Skin of body (tissue), 3 donors: ENCODE measurements at places on chromosomes 13 and 19. TPM values are rescaled to one million over a fixed set of nuclear protein-coding genes. Genes with fewer than 3 reads are reported as not detected.
A peak's percentile ranks its signal among the peaks of the same experiment; 100 is the strongest.

GRCh38 chr19:13181747-13182388 lies 31.7 kb downstream of the IER2 start:
- DNase-seq, result peak; percentile 33

The PCDH8 gene
- 2.7 TPM for total RNA-seq

DNA sequence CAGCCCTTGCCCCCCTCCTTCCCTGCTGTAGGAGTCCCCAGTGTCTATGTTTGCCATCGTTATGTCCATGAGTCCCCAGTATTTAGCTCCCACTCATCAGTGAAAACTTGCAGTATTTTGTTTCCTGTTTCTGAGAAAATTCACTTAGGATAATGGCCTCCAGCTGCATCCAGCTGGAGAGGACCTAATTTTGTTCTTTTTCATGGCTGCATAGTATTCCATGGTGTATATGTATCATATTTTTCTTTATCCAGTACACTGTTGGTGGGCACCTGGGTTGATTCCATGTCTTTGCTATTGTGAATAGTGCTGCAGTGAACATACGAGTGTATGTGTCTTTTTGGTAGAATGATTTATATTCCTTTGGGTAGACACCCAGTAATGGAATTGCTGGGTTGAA lies 18.0 kb upstream of the POP4 start:
- DNase-seq, result no peak

The AMER2 gene
- 0.49 TPM for total RNA-seq

DNA sequence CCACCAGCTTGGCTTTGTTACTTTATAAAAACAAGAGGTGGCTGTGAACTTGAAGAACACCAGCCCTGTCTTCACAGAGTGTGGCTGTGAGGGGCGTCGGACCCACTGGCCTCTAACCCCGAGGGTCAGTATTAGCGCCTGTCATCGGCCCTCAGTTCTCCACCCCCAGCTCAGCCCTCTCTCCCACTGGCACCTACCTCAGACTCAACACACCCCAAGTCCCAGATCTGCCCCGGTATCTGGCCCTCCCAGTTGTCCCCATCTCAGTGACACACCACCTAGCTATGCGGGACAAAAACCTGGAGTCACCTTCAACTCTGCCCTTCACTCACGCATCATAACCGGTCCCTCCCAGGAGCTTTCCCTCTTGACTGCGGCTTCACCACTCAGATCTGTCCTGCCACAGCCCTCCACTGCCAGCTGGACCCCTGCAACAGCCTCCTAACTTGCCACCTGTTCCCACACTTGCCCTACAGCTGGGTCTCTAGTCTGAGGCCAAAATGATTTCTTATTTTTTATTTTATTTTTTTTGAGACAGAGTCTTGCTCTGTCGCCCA lies 45.4 kb downstream of the PEPD start:
- no peak for DNase-seq

The STAP2 gene
- total RNA-seq, result 25.5 TPM

The AKAP8 gene
- total RNA-seq, result 12.8 TPM

The IGSF23 gene
- not detected for total RNA-seq

The BCL3 gene
- 4.6 TPM for total RNA-seq

DNA sequence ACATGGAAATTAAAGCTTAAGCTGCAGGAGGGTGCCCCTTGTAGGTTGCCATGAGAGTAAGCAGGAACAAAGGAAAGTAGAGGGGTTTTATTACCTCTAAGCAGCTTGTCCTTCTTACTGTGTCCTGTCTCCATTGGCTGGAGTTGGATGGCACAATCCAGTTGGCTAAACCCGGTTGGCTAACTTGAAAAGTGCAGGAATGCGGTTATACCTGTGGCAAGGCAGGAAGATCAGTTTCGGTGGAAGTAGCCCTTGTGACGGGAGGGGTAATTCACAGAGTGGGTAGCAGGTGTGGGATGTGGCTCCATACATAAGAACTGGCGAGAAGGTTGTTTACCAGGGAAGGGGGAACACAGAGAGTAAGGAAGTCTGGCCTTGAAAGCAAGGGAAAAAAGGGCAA lies 3.2 kb downstream of the ZNF726 start:
- DNase-seq, result no peak

GRCh38 chr13:111317571-111318345 lies 2.7 kb upstream of the TEX29 start:
- no peak for DNase-seq

The GFY gene
- not detected for total RNA-seq

The ZNF284 gene
- total RNA-seq, result 3.7 TPM

GRCh38 chr13:110302997-110303396 lies 4.0 kb downstream of the COL4A1 start:
- DNase-seq, result no peak

DNA sequence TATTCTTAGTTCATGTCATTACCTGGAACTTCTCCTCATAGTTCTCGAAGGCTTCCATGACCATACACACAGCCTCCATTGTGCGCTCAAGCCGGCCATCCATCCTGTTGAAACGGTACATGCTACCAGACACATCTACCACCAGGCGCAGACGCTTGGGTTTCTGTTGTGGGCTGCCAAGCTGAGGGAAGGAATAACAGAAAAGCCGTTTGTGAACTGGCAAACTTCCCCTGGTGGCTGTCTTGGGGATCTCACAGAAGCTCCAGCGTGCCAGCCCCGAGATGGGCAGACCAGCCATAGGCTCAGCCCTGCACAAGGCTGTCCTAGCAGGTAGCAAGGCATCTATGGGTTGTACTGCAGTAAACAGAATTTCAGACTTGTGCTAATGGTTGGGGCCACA lies 130.1 kb downstream of the RGCC start:
- no peak for DNase-seq

The EFNB2 gene
- total RNA-seq, result 37.3 TPM

DNA sequence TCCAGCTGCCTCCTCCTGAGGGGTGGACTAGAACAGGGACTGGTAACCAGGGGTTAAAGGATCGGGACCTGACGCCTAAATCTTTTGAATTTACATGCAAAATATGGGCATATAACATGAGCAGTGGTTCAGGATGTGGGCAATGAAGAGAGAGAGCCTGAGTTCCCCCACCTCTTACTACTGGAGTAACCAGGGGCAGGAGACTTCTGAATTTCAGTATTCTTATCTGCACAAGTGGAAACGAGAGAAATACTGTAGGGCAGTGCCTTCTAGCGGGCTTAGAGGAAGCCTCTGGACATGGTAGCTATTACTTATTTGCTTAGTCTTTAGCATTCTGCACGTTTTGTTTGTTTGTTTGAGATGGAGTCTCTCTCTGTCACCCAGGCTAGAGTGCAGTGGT lies 26.3 kb downstream of the BCAT2 start:
- no peak for DNase-seq

- no peak for DNase-seq
Measured at GRCh38 chr19:7603919-7604318, 8.3 kb downstream of the CAMSAP3 start.

GRCh38 chr13:71864986-71865873 lies 1.8 kb downstream of the DACH1 start:
- DNase-seq, result no peak

DNA sequence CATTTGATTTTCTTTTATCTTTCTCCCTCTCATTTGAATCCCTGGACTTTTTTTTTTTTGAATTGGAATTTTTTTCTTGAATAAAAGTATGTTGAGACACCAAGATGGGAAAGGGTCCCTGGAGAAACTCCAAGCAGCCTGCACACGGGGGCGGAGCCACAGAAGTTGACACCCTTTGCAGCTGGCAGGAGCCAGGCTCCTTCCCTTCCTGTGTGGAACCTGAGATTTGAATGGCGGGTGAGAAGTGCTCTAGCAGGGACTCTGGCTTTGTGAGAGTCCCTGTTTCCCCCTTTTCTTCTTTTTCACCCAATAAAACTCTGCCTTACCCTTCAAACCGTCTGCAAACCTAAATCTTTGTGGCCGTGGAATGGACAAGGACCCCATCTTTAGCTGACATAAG lies 1381.0 kb upstream of the MIR17HG start:
- no peak for DNase-seq

DNA sequence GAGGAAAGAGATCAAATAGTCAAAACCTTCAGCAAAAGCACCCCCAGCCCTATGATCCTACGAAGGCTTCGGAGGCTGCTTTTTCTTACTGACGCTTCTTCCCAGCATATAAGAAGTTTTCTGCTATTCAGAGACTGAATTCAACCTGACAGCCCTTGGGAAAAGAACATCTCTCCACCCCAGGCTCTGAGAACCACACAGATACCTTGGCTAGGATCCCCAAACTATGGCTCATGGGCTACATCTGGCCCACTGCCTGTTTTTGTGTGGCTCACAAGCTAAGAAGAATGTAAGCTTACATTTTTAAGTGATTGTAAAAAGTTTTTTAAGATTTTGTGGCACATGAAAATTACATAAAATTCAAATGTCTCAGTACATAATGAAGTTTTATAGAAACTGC lies 3.0 kb downstream of the SLC15A1 start:
- DNase-seq, result no peak

DNA sequence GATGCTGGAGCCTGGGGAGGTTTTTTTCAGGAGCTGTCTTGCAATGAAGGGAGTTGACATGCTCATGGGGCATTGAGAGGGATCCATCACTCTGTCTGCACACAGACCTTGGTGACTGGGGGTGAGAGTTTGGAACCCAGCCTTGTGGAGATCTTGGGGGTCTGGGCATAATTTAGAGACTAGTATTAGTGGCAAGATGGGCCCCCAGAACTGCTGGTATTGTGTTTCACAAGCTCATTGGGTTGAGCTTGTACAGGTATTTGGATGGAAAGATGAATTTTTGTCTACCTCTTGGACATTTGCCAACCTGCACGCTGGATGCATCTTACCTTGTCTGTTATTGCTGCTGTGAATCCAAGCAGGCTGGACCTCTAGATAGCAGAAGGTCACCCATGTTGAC lies at the start of gene OR2Z1:
TSS of gene OR2Z1 (plus strand) at position 301 of the 400 bp plus-strand sequence. CDS start 9,395 bp downstream, outside the sequence.
- DNase-seq, result no peak

DNA sequence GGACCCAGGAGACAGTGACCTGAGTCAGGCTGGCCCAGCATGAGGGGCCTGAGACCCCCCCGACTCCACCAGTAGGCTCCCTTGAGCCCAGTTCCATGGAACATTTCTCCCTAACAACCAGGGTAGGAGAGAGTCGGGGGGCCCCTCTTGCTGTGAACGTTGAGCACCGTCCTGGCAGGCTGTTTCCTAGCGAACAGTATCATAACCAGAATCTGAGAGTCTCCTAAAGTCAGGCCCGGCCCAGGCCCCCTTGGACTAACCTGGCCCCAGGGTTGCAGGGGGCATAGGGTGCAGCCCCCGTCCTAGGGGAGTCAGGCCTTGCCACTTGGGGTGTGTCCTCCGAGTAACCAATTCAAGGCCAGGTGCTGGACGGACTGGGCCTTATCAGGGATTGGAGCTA lies 13.7 kb downstream of the TMEM150B start:
- no peak for DNase-seq

The PEAK3 gene
- 0.20 TPM for total RNA-seq

The GNG14 gene
- not detected for total RNA-seq

The PSPN gene
- 0.59 TPM for total RNA-seq

- no peak for DNase-seq
Measured at GRCh38 chr13:33232883-33233282, 52.7 kb downstream of the STARD13 start.

DNA sequence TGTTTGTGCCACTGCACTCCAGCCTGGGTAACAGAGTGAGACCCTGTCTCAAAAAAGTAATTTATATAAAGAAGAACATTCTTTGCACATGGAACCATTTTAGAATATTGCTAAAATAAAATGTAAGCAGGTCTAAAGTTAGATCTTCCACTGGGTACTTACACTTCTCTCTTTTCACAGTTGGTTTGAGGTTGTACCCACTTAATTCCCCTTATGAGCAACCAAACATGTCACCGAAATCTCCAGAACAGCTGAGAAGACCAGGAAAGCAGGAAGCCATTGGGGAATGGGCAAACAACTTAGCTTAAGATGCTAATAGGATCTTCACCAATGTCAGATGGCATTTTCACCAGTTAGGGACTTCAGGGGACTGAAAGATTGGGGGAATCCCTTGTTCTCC lies 18.8 kb downstream of the NLRP4 start:
- DNase-seq, result no peak

GRCh38 chr13:92143766-92144165 lies 745.3 kb downstream of the GPC5 start:
- no peak for DNase-seq

The SOX1 gene
- not detected for total RNA-seq

DNA sequence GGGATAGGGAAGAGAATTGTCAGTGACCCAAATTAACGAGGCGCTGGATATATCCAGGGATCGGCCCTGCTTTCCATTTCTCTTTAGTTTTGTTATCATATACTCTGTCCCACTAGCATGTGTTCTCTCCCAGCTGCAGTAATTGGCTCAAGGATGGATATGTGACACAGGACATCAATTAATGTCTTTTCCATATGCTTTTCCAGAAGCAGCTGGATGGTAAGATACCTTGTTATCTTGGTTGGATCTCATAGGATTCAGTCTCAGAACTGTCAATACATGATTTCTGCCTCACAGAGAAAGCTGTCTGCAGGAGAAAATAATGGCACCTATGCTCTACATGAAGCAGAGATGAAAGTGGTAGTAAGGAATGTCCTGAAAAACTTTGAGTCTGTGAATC lies 157.1 kb upstream of the SPRY2 start:
- no peak for DNase-seq

GRCh38 chr13:114096811-114097211 lies 35.6 kb downstream of the RASA3 start:
- no peak for DNase-seq

GRCh38 chr13:80498433-80498832 lies 157.5 kb upstream of the SPRY2 start:
- DNase-seq, result no peak

The ATXN8OS gene
- total RNA-seq, result not detected

The CERS1 gene
- total RNA-seq, result 2.5 TPM

DNA sequence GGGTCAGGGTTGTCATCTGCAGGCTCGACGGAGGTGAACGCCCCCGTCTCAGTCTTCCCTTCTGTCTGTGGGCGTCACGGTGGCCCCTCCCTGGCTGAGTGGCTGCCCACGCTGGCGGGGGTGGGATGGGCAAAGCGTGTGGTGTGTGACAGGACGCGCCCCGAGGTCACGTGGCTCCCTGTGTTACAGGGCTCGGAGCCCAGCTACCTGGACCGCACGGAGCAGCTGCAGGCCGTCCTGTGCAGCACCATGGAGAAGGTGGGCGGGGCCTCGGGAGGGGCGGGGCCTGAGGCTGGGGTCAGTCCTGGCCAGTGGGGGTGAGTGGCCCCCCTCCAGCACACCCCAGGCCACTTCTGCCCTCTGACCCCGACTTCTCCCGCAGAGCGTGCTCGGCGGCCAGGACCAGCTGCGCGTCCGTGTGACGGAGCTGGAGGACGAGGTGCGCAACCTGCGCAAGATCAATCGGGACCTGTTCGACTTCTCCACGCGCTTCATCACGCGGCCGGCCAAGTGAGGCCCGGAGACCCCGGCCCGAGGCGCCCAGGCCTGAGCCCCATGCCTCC lies 6.3 kb upstream of the GRIN3B start:
- no peak for DNase-seq

The CYP2A7 gene
- not detected for total RNA-seq

The C13orf42 gene
- not detected for total RNA-seq

- DNase-seq, result no peak
Measured at GRCh38 chr19:30783936-30784335, 411.8 kb downstream of the ZNF536 start.
